ENCODE measurements at places on chromosomes 5 and 9.
A peak's percentile ranks its signal among the peaks of the same experiment; 100 is the strongest.

GRCh38 chr9:37251452-37251851 is 131.1 kb downstream of the ZCCHC7 start:
- no peak for DNase-seq

DNA sequence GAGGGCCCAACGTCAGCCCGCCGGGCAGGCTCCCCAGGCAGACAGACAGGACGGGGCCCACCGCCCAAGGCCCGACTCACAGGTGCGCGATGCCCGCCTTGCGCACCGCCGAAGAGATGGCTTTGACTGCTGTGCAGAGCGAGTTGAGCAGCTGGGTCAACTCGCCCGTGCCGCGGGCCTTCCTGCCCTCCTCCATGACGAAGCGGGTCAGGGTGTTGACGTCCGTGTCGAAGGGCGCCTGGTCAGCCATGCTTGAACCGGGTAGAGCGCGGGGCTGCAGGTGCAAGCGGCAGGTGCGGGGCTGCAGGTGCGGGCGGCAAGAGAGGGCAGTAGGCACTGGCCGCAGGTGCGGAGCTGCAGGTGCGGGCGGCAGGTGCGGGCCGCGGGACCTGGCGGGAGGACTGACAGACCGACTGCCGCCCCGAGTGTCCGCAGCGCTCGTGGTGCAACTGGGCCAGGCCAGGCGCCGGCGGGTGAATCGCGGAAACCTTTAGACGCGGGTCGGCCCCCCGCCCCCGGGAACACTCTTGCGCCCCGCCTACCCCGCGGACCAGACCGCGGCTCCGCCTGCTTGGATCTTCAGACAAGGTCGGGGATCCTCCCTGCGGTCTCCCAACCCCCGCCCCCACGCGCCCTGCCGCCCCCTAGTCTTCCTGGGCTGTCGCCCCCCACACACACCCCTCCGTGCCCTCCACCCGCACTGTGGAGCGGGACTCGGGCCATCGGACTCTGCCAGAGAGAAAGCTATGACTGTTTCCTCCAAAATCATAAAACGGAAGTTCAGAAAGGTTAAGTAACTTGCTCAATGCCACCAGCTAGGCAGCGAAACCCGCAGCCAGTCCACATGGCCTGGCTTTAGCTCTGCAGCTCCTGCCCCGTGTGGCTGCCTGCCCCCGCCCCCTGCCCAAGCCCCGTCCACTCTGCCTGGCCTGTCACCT is at the start of gene FBP1:
FBP1 (minus strand) TSS at position 458 of the 938 bp plus-strand sequence; CDS start at position 250, 208 bp downstream.
- peak; percentile 73 for DNase-seq

- DNase-seq, result no peak
Observed at GRCh38 chr9:3534614-3535404, 9.0 kb upstream of the RFX3 start.

DNA sequence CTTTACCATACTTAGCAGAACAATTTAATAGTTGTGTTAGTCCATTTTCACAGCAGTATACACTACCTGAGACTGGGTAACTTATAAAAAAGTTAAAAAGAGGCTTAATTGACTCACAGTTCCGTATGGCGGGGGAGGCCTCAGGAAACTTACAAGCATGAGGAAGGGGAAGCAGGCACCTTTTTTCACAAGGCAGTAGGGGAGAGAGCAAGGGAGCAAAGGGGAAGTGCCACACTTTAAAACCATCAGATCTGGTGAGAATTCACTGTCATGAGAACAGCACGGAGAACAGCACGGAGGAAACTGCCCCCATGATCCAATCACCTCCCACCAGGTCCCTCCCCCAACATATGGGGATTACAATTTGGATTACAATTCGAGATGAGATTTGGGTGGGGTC is 269.9 kb downstream of the MTRR start:
- no peak for DNase-seq

DNA sequence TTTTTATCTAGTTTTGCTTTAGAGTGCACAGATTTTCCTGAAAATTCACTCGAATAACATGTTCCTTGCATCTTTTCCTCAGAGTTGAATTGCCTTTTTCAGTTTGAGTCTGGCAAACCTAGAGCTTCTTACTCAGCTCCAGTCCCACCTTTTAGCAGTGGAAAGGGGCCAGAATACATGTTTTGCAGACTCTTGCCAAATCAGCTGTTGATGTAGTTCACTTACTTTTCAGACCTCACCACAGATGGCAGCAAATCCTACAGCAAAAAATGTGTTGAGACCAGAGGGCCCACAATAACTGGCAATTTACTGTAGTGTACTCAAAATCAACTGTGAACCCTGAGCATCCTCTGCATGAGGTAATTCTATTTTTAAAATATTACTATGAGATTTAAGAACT is 545.2 kb upstream of the ACO1 start:
- DNase-seq, result no peak

- no peak for DNase-seq
Observed at GRCh38 chr5:72387985-72388384, 67.8 kb downstream of the PTCD2 start.

DNA sequence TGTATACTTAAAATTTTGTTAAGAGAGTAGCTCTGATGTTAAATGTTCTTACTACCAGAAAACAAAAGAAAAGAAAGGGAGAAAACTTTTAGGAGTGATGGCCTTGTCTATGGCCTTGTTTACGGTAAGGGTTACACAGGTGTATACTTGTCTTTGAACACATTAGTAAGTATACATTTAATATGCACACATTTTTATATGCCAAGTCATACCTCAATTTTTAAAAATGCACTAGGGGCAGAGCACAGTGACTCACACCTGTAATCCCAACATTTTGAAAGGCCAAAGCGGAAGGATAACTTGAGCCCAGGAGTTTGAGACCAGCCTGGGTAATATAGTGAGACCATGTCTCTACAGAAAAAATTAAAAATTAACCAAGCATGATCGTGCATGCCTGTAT is 166.7 kb upstream of the SNX2 start:
- DNase-seq, result no peak

GRCh38 chr9:11471321-11471720 is 858.5 kb upstream of the PTPRD start:
- DNase-seq, result no peak
